ENCODE measurements at places on chromosomes 12 and 14.

DNA sequence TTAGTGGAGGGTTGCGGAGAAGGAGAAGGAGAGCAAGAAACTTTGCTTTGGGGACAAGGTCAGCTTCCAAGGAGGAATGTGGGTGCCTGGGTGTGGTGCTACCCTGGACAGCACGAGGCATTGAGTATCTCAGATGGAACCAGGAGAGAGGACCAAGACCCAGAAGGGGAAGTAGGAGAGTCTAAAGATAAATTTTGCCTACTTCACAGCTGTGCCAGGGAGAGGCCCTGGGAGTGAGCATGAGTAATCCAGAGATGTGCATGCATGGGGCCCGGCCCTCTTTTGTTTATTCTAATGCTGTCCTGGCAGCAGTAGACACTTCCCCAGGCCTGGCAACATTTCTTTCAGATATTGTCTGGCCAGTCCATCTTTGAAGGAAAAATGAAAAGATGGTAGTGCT, 49.5 kb upstream of the GNPNAT1 start:
- DNase-seq = peak; percentile 17

GRCh38 chr14:76922584-76922983, 96.4 kb downstream of the LRRC74A start:
- no peak for DNase-seq

GRCh38 chr12:116677202-116677661, 60.6 kb downstream of the SPRING1 start:
- DNase-seq = no peak

GRCh38 chr12:106871477-106871876, 84.2 kb upstream of the TMEM263 start:
- no peak for DNase-seq

GRCh38 chr14:49240383-49240782, 345.8 kb downstream of the RPS29 start:
- no peak for DNase-seq

- no peak for DNase-seq
Measured at GRCh38 chr12:16607906-16608775, 2.2 kb upstream of the LMO3 start.

DNA sequence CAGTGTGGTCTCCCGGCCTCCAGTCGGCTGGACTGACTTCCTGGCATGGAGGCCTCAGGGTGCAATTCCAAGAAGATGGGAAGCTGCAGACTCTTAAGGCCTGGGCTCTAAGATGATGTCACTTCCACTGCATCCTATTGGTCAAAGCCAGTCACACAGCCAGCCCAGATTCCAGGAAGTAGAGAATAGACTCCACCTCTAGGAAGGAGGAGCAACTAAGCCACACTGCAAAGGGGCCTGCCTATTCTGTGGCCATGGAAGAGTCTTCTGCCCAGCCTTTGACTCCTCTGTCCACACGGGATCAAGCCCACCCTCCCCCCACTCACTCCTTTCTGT, 103.9 kb upstream of the RFLNA start:
- DNase-seq = peak; percentile 68

GRCh38 chr14:82854901-82855300, 1321.2 kb upstream of the SEL1L start:
- DNase-seq = peak; percentile 63

DNA sequence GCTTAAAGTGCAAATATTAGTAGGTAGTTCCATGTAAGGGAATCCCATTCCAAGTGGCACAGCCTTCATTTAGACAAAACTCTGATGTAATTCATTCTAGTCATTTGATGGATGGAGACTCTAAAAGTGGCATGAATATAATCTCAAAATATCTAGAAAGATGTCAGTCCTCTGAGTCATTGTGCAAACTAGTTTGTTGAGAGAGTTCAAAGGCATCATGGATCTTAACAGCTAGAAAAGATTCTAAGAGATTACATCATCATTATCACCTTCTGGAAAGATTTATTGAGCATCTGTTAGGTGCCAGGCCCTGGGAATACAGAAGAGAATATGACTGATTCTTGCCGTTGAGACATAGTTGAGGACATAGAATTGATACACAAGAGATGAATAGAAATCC, 30.7 kb downstream of the CRADD start:
- no peak for DNase-seq

- no peak for DNase-seq
Measured at GRCh38 chr14:75366963-75367362, 60.9 kb upstream of the JDP2 start.

DNA sequence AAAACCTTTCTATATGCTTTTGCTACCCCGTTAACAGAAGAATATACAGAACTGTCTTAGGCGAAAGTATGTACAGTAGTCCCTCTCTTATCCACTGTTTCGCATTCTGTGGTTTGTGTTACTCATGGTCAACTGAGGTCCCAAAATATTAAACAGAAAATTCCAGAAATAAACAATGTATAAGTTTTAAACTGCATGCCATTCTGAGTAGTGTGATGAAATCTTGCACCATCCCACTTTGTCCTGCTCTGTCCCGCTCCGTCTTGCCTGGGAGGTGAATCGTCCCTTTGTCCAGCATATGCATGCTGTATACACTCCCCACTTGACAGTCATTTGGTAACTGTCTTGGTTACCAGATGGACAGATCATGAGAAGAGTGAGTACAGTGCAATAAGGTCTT, 70.1 kb upstream of the STRN3 start:
- DNase-seq = no peak

- DNase-seq = peak; percentile 84
Measured at GRCh38 chr12:29519585-29520182, 22.2 kb upstream of the OVCH1 start.

GRCh38 chr14:96038558-96038919, 623 bp upstream of the C14orf132 start:
- no peak for DNase-seq

- peak; percentile 26 for DNase-seq
Measured at GRCh38 chr12:5872745-5873144, 72.3 kb downstream of the ANO2 start.

GRCh38 chr14:78959674-78960264, 789.6 kb downstream of the NRXN3 start:
- DNase-seq = peak; percentile 89

All from tongue (tissue), 3 donors.